Left renal pelvis (tissue), 4 donors: ENCODE measurements at places on chromosomes 13 and 19. TPM values are rescaled to one million over a fixed set of nuclear protein-coding genes. Genes with fewer than 3 reads are reported as not detected.

DNA sequence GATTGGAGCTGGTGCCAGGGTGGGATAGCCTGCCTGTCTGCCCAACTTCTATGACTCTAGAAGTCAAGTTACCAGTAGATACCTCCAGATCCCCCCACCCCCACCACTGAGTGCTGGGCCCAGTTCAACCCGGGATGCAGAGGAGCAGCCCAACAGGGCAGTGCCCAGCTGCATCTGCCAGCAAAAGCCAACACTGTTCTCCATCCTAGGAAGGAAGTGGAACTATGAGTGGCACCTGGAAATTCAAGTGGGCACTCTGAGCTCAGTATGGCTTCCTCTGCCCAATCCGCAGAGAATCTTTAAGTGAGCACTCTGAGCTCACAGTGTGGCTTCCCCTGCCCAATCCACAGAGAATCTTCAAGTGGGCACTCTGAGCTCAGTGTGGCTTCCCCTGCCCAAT, 14.2 kb downstream of the TUBGCP3 start:
- no peak for DNase-seq

R3HDM4 gene
- 39.3 TPM for polyA plus RNA-seq

DNA sequence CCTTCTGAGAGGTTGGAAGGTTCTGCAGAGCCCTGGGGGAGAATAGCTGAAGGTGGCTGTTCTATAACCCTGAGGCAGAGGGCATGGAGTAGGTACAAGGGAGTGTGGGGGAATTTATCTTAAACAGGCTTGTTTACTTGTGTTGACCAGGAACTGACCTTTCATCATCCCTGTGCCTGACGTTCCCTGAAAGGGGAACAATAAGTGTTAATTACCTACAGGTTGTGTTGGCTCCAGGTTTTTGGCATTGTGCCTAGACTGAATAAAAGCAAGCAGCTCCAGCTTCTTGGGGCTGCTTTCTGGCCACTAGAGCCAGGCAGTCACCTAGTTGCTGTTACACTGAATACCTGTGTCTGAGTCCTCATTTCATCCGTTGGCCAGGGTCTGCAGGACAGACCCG, 60.0 kb downstream of the ZNF627 start:
- DNase-seq: no peak

PCP2 gene
- 0.43 TPM for polyA plus RNA-seq

DNA sequence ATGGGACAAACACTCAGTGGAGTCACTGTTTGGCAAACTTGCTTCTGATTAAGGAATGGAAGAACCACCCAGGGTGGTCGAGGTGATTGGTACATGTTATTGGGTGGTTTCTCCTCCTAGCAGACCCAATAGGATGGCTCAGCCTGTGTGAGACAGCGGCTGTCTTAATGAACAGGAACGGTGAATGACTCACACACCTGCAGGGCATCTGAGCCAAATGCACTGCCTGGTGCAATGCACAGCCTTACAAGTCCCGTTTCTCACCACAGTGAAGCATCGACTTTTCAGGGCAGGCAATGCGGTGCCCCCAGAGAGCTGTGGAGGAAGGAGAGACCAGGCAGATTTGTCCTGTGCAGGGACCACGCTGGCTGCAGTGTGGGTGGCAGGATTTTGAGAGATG, 238.5 kb downstream of the FGF9 start:
- no peak for DNase-seq

FREM2 gene
- 49.8 TPM for polyA plus RNA-seq

KLK15 gene
- not detected for polyA plus RNA-seq

- no peak for DNase-seq
Measured at GRCh38 chr19:49415102-49415809, 8.0 kb downstream of the PTH2 start.

GRCh38 chr13:72808917-72809500, 27.1 kb downstream of the PIBF1 start:
- peak; percentile 6 for DNase-seq
